Nucleus accumbens (tissue), 56 donors: ENCODE measurements at places on chromosomes 1 and 21.

- no peak for DNase-seq
Measured at GRCh38 chr1:85087659-85088407, 39.5 kb upstream of the MCOLN3 start.

DNA sequence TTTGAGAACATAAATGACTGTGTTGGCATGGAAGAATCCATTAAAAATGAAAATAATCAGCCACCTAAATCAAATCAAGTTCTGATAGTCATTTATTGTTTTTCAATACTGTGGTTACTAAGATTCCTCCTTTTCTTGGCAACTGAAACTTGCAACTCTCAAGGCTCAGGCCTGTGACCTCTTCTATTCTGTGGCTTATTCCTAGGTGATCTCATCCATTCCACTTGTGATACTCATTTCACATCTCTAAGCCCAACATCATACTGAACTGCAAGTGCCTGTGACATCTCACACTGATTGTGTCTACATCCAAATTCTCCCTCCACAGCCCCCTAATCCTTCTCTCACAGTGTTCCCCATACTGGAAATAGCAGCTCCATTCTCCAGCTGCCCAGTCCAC lies 4.8 kb upstream of the ST6GALNAC5 start:
- no peak for DNase-seq

GRCh38 chr1:178465011-178465410 lies 31.8 kb downstream of the CLEC20A start:
- no peak for DNase-seq

GRCh38 chr1:63782982-63783381 lies 9.2 kb downstream of the ROR1 start:
- DNase-seq = no peak

DNA sequence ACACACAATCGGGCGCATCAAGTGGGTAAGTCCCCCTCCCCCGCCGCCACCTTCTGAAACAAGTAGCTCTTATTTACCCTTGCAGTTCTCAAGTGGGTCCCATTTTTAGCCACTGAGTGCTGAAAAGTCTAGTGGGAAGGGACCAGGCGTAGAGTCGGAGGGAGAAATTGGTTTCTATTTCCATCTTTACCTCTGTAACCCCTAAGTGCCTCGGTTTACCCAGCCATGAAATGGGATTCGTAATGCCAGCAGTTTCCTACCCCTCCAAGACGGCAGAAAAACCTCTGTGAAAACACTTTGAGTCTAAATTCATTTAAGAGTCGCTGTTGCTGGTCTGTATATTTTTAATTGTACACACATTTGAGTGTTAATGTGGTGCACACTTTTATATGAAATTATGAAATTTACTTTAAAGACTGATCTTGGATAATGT lies 928 bp downstream of the TLCD4 start:
- DNase-seq = no peak

GRCh38 chr1:3708791-3709190 lies 43.5 kb upstream of the CCDC27 start:
- no peak for DNase-seq

DNA sequence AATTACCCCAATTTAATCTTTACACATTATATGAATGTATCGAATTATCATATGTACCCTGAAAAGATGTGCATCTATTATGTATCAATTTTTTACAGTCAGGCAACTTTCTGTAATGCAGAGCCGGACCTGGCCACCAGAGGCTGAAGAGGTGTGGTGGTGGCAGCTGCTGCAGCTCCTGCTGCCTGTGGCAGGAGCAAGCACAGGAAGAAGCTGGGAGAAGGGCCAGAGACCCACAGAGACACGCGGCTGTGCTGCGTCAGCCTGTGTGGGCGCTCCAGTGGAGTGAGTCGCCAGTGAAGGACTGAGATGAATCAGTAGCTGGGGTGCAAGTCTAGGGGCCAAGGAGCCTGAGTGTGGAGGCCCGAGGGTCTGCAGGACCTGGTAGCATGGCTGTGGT lies 74.3 kb upstream of the COG2 start:
- no peak for DNase-seq

DNA sequence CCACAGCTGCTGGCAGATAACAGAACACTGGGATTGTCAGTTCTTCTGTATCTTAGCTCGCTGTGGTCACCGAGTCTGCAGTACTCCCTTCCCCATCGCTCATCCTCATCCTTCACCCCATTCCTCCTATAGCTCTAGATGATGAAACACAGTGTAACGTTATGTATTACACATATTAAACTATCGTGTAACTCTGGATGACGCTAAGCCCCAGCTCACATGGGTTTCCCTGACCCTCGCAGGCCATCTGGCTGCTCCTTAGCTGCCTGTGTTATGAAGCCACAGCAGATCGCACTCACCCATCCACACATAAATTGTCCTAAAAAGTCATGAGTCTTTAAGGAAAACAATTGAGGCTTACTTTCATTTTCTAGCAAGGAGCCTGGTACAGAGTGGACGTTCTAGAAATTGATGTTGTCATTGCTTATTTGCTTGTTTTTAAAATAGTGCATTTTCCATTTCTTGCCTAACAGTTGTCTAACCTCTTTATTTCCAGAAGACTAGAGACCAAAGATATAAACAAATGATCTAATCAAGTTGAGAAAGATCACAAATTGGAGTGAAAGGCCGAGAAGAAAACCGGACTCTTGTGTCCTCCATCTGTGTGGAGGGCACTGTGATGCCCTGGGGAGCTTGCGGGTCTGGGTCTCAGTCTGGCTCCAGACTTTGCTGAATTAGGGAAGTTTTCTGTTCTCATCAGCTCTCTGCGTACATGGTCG lies 24.3 kb upstream of the PCP4 start:
- DNase-seq = no peak

DNA sequence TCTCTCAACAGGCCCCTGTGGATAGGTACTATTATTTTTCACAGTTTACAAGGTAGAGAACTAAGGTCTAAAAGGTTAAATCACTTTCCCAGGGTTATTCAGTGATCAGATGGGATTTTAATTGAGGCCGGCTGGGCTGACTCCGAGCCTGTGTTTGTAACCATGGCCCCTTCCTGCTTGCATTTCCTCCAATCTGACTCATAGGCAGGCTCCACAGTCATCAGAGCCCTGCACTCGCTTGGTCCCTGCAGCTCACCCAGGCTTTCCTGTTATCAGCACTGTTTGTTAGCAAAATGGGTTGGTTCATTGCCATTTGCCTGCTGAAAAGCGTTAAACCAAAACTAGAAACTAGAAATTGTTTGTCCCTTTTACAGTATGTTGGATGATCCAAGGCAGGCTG lies 41.4 kb upstream of the LMX1A start:
- DNase-seq = no peak

- DNase-seq = no peak
Measured at GRCh38 chr1:182279302-182279701, 112.3 kb downstream of the GLUL start.

DNA sequence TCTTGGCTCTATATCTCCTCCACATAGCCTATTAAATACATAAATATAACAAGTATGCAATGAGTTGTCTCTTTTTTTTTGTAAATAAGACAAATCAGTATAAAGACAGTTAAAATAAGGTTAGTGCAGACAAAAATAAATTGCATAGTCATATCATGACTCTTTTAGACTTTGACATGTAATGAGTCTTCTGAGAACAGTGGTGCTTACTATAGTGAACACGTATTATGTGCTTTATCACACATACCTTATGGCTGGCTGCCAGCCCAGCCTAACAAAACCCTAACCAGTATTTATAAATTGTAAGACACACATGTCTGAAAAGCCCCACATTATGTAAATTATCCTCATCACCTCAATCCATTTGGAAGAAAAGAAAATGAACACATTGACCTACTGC lies 29.1 kb upstream of the F13B start:
- DNase-seq = no peak

- DNase-seq = no peak
Measured at GRCh38 chr1:221886743-221887414, 145.0 kb upstream of the DUSP10 start.

GRCh38 chr1:3746389-3746829 lies 5.8 kb upstream of the CCDC27 start:
- no peak for DNase-seq

- DNase-seq = no peak
Measured at GRCh38 chr1:54229281-54229891, 29.4 kb downstream of the MRPL37 start.

GRCh38 chr1:212234431-212235395 lies 50.5 kb upstream of the PPP2R5A start:
- no peak for DNase-seq

DNA sequence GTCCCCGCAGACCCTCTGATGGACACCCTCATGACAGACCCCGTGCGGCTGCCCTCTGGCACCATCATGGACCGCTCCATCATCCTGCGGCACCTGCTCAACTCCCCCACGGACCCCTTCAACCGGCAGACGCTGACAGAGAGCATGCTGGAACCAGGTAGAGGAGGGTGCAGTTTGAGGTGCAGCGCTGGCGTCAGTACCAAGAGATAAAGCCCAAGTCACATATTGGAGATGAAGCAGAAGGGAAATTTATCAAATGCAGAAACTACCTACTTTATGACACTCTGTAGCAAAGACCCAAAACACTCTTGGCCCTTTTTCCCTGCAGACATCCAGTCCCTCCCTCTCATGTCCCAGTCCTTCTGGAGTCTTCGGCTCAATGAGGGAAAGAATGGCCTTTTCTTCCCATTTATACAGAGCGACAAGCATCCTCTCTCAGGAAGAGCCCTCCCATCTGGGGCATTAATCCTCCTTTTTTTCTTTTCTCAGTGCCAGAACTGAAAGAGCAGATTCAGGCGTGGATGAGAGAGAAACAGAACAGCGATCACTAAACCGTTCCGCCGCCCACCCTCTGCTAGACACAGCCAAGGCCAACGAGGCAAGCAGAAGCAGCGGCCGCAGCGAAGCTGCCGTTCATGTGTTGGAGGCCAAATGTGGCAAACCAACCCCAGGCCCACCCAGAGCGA lies 30.8 kb upstream of the KIF1B start:
- no peak for DNase-seq

DNA sequence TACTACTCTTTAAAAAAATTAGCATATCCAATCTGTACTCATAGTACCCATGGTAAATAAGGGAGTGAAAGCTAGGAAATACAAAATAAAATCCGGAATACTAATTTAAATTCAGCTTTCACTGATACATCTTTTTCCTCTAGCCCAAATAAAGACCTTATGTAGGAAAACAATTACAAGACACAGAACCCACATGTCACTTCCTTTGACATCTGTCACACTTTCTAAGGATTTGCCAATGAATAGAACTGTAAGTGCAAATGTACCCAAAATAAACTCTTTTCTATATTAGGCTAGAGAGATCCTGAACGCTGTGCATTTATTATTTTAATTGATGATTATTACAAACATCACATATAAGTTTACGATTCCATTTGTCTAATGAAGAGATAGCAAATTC lies 393.0 kb downstream of the LRRIQ3 start:
- DNase-seq = no peak

DNA sequence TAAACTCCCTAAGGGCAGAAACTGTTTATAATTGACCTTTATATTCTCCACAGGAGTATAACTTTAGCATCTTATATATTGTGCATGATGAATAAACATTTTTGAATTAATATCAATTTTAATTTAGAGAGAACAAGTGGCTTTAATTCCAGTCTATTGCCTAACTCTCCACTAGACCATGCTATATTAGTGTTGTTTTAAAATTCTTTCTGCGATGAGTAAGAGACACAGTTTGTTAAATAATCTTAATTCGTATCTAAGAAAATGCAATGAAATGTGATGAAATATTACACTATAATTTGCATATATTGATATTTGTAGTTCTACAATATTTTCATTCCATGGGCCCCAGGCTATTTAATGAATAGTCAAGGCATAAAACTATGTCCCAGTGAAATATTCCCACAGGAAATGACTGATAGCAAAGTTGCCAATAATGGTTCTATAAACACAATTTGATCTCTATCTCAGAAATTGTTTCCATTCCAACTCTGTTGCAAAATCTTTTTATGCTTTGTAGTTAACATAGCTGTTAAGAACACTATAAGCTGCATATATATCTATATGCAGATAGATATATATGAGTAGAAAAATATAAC lies 2.9 kb upstream of the SYDE2 start:
- no peak for DNase-seq

DNA sequence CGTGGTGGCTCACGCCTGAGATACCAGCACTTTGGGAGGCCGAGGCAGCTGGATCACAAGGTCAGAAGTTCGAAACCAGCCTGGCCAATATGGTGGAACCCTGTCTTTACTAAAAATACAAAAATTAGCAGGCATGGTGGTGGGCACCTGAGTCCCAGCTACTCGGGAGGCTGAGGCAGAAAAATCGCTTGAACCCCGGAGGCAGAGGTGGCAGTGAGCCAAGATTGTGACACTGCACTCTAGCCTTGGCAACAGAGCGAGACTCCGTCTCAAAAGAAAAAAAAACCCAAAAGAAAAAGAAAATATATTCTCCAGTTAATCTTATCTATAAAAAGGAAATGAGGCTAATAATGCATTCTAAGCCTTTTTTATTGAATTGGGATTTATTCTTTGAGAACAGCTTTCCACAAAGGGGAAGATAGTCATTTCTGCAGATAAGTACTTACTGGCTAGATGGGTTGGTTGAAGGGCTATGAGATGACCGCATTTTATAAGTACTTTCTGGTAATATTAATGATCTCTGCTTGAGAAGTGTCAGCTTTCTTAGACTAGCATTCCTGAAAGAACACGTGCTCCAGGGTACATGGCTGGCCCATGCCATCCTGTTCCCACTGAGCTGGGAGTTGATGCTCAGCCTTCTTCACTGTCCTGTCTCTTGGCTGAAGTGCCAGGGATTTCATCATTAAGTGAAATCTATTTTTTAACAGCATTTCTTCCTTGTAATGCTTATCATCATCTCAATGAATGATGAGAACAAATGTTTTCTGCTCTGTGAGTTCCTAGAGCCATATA lies 57.9 kb downstream of the SASS6 start:
- no peak for DNase-seq

DNA sequence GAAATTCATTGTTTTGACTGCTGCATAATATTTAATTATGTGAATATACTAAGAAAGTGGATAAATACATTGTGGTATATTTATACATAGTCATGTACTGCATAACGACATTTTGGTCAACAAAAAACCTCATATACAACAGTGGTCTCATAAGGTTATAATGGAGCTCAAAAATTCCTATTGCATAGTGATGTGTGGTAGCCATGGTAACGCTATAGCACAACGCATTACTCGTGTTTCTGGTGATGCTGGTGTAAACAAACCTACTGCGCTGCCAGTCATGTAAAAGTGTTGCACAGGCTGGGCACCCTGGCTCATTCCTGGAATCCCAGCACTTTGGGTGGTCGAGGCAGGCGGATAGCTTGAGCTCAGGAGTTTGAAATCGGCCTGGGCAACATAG lies 52.6 kb upstream of the NHLH2 start:
- no peak for DNase-seq

DNA sequence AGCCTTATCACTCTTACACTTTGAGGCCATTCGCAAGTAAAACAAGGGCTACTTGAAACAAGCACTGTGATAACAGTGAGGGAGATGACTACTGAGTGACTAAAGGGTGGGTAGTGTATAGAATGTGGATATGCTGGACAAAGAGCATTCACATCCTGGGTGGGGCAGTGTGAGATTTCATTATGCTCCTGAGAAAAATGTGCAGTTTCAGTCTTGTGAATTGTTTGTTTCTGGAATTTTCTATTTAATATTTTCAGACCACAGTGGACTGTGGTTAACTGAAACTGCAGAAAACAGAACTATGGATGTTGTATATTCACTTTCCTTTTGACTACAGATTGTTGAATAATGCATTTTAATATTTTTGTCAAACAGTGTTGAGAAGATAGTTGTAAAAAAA lies 25.1 kb upstream of the B3GALT2 start:
- no peak for DNase-seq
